ENCODE measurements at places on chromosomes 1 and 21.

- no peak for DNase-seq
Observed at GRCh38 chr1:168477792-168478191, 66.0 kb downstream of the XCL2 start.

- DNase-seq: no peak
Observed at GRCh38 chr1:11176081-11176706, 13.0 kb upstream of the ANGPTL7 start.

DNA sequence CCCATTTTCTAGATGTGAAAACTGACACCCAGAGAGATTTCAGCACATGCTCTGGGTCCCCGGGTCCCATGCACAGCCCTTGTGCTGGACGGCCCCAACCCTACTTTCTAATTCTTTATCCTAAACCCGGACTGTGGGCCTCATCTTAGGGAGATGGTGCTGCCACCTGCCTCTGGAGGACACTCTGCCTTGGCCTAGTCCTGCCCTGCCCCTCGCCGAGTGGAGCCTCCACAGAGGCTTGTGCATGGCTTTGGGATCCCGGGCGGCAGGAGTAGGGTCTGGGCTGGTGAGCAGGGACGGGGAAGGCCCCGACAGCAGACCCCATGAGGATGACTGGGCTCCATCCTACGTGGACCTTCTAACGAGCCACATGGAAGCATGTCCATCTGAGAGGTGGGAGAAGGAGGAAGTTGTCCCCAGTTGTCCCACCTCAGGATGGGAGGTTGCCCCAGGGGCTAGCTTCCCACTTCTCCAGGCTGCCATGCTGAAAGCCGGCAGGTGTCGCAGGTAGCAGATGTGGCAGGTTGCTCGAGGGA lies 12.4 kb downstream of the MX2 start:
- no peak for DNase-seq

DNA sequence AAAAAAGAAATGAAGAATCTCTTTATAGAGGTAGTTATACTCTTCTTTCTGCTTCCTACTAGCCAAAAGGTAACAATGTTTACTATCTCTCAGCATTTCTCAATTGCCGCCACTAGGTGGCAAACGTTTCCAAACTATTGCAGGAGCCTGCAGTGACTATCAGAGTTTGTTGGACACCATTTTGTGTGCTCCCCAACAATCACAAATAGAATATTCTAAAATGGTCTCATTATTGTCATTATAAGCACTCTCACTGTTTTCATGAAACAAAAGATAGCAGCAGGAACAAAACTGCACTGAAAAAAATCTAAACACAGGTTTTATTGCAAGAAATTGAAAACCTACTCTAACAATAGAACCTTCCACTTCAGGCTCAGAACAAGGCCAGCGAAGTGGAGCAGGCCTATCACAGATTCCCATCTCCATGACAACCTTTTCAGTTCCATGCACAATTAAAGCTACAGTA lies 83.9 kb upstream of the PLPPR4 start:
- DNase-seq: peak; percentile 95

GRCh38 chr1:204045430-204045829 lies 27.5 kb upstream of the SOX13 start:
- DNase-seq: no peak

- no peak for DNase-seq
Observed at GRCh38 chr1:65165269-65165993, 17.4 kb downstream of the AK4 start.

DNA sequence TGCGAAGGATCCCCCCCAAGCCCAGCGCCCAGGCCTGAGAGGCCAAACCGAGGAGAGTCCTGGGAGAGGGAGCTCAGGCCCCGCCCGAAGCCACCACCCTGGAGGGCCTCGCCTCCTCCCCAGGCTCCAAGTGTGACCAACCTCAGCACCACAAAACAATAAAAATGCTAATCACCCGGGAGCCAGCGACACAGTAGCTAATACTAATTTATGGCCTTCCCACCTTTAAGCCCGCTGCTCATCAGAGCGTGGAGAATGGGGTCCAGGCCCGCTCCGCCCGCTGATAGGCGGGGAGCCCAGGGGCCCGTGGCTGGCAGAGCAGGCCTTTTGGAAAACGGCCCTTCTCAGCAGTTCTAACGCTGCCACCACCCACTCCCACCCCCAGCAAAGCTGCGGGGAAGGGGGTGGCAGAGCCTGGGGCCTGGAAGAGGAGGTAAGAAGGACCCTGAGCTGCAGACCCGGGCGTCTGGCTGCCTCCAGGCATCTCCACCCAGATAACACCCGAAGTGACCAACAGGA lies 20.4 kb upstream of the TAS1R2 start:
- DNase-seq: peak; percentile 9

GRCh38 chr1:40032240-40032891 lies 8.2 kb upstream of the CAP1 start:
- peak; percentile 87 for DNase-seq

GRCh38 chr1:115129071-115129640 lies 39.9 kb upstream of the TSPAN2 start:
- DNase-seq: no peak

- no peak for DNase-seq
Observed at GRCh38 chr1:200780545-200781369, 42.1 kb downstream of the CAMSAP2 start.

DNA sequence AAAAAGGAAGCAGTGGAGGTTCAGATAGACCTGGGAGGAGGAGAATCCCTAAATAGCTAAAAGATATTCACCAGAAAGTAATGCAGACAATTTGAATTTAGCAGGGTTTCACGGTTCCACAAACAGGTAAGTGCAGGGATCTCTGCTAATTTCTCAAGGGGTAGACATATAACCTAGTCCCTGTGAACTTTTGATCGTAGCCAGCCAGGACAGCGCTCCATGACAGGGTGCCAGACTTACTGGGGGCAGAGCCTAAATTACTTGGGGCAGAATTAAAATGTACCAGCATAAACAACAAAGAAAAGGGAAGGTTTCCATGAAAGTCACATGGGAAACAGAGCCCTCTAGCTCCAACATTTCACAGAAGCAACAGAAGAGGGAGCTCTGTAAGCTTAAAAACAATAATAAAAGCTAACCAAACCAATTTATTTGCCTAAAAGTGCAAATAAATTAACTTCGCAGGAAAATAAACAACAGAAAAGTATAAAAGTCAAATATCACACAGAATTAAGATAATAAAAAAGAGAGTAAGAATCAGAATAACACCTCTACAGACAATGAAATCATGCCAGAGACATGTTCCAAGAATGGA lies 198.3 kb downstream of the DUSP10 start:
- peak; percentile 7 for DNase-seq

GRCh38 chr1:117120774-117121588 lies 568 bp downstream of the TRIM45 start:
- DNase-seq: peak; percentile 46

DNA sequence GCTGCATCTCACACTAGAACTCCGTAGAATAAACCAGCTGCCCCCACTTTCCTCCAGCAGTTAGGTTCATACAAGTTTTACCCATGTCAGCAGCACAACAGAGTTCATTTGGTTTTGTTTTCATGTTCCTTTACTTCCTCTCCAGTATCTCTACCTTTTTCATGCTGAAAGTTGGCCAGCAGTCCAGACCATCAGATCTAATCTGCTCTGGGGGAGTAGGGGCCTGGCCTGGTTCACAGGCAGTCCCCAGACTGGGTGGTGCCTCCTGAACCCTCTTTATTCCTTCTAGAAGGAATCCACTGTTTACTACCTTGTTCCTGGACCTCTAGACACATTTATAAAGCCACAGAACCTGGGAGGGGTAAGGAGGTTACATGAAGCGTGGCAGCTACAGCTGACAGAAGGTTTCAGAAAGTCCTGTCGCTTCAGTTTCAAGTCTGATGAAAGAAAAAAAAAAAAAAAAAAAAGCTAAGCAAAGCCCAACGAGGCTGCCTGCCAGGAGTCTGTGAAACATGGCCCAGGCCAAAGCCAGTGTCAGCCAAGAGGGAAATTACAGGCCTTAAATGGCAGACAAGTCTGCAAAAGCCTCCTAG lies 184.6 kb upstream of the JUN start:
- peak; percentile 54 for DNase-seq

- DNase-seq: no peak
Observed at GRCh38 chr1:93186667-93187066, 6.1 kb downstream of the CCDC18 start.

GRCh38 chr1:9194024-9194423 lies 40.5 kb upstream of the H6PD start:
- no peak for DNase-seq

GRCh38 chr1:216005916-216006315 lies 417.3 kb downstream of the USH2A start:
- DNase-seq: no peak

DNA sequence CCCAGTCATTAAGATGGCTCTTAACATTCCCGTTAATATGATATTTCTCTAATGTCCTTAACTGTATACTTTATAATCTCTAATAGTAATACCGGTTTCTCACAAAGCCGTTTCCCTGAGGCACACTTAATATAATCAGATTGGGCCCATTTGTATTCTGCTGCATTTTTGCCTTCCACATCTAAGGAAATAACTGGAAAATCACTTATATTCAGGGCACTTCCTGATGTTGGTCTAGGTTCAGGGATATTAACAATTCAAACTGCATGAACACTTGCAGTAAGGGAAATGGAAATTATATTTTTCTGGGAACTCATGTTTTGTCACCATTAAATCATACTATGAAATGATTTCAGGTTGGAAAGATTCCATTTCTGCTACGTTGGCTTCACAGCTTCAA lies 119.8 kb downstream of the TPR start:
- peak; percentile 5 for DNase-seq

- peak; percentile 4 for DNase-seq
Observed at GRCh38 chr1:72122099-72122880, 160.0 kb downstream of the NEGR1 start.

DNA sequence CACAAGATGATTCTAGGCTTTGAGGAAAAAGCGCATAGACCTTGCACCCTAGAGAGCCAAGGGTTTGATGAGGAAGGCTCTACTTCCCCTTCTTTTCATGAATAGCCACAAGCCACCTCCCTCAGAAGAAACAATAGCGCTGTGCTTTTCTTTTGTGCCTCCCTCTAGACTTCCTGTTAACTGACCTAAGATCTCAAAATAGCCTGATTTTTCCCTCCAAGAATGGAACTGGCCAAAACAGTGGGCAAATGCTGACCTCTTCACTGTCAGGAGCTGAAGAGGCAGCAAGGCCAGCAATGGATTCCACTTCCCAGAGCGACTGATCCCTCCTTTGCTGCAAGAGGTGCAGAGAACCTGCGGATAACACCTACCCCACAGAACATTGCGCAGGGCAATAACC lies 362.8 kb downstream of the KCNH1 start:
- no peak for DNase-seq

- no peak for DNase-seq
Observed at GRCh38 chr21:32298148-32298559, 501 bp upstream of the MRAP start.

DNA sequence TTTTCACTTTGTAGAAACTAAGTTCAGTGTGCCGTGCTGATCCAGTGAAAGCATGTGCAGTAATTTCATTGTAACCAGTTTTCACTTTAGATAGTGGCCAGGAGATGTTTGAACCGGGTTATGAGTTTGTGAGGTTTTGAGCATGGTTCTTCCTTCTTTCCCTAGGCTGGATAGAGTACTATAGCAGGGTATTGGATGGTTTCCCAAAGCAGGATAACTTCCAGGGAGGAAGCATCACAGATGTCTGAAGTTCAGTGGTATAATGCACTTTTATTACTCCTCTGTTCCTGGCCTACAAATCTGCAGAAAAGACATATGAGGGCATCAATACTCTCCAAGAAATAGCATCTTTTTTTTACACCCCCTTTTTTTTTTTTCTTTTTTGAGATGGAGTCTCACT lies 823.1 kb downstream of the USP25 start:
- no peak for DNase-seq

GRCh38 chr1:89546934-89547562 lies 22.4 kb downstream of the LRRC8B start:
- no peak for DNase-seq

DNA sequence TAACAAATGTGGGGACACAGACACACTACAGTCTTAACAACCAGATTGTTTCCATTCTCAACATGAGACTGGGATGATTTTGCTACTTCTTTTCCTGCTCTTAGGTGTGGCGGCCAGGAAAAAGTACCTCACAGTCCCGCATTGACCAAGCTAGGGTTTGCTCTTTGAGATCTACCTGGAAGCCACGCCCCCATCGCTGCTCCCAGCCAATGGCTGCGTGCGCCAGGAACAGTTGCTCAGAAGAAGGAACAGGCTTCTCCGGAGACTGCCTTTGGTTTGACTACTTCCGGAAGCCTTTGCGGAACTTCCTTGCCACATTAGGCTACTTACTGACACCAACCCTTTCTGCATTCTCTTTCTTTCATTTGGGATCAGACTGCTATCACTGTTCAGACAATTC lies 44.2 kb upstream of the PLD5 start:
- no peak for DNase-seq

- DNase-seq: no peak
Observed at GRCh38 chr1:159289060-159289459, 13.1 kb upstream of the FCER1A start.

DNA sequence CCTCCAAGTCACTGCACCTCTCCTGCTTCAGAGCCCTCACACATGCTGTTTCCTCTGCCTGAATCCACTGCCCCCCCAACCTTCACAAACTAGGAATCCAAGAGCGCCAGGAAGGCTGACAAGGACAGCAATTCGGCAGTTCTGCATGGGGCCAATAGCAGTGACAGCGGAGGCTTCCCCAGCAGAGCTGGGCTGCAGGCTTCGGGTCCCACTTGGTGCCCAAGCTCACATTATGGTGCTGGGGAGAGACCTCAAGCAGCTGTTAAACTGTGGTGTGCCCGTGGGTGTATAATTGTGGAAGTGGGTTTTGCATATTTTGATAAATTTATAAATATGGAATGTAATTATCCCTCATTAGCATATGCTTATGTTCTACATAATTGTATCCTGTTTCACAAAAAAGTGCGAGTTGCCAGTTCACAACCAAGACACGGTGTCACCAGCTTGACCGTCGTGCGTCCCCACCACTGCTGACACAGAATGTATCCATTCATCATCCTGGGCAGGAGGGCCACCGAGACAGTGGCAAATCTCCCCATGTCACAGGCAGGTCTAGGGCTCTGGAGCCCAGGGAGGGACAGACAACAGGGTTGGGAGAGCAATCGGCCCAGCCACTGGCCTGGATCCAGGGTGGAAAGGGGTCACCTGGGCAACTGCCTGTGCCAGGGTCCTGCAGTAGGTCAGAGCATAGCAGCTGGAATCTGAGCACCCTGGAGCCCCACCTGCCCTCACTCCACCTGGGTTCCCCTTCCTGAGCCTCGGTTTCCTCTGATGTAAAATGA lies 81.6 kb downstream of the MATN1 start:
- no peak for DNase-seq

GRCh38 chr1:91273875-91274274 lies 130.8 kb downstream of the HFM1 start:
- DNase-seq: no peak

GRCh38 chr1:234226113-234226818 lies 147.0 kb upstream of the COA6 start:
- no peak for DNase-seq

- no peak for DNase-seq
Observed at GRCh38 chr1:156483397-156483796, 17.2 kb downstream of the MEF2D start.

Measured in brain (organoid and tissue), 16 donors.